ENCODE measurements at places on chromosomes 13 and 19.
A peak's percentile ranks its signal among the peaks of the same experiment; 100 is the strongest.

DNA sequence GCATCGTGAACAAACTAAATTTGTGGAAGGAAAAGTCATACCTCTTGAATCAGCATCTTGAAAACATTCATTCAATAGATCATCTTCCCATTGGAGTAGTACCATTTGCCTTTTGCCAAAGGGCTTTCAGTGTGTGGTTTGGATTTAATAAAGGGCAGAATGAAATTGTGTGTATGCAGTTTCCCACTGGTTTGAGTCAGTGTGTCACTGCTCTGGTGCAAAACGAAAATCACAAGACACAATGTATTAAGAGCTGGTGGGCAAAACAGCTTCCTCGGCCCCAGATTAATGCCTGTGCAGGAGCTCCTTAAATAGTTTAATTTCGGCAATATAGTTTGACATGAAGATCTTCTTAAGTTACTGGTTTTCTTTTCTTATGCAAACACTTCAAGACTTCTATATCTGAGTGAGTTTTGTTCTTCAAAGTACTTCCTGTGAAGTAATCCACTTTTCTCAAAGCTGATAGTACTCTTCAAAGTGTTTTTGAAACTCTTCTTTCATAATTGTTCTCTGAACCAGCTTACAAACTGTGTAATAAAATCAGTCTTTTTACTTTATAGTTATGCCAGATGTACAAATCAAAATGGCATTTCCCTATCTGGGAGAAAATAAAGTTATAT, 32.1 kb downstream of the RASL11A start:
- no peak for DNase-seq

DNA sequence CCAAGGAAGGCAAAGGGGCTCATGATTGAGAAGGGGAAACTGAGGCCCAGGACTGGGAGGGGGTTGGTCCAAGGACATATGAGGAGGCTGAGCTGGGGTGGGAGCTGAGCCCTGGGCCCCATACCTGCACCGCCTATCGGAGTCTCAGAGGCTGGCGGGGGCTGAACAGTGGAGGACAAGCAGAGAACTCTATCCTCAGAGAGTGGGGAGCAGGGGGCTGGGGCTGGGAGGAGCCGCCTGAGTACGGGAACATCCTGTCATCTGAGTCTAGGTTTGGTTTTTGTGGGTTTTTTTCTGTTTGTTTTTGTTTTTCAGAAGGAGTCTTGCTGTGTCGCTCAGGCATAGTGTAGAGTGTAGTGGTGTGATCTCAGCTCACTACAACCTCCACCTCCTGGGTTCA, 6.2 kb downstream of the ARRDC2 start:
- no peak for DNase-seq

DNA sequence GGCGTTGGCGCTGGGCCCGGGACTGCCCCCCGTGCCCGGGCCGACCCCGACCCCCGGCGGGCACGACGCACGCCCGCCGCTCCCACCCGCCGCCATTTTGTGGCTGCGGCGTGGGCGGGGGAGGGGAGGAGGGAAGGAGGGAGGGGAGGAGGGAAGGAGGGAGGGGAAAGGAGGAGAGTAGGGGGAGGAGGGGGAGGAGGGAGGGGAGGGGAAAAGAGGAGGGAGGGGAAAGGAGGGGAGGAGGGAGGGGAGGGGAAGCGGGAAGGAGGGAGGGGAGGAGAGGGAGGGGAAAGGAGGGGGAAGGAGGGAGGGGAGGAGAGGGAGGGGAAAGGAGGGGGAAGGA, at the start of gene BTBD2:
Gene BTBD2, minus strand, starts transcription at position 107 of the 343 bp plus-strand sequence. Its CDS starts 11 bp downstream, at position 96.
- DNase-seq, result no peak

- DNase-seq, result no peak
These were observed 820.4 kb downstream of the SLITRK6 start for GRCh38 chr13:84978851-84979250.

- no peak for DNase-seq
These were observed 19.0 kb downstream of the NLRP7 start for GRCh38 chr19:54928299-54928698.

GRCh38 chr19:1998712-1999708, 16.5 kb downstream of the BTBD2 start:
- no peak for DNase-seq

- no peak for DNase-seq
These were observed 18.4 kb downstream of the NLRP13 start for GRCh38 chr19:55913643-55914268.

GRCh38 chr19:1237027-1237659, 662 bp downstream of the CBARP start:
- no peak for DNase-seq

GRCh38 chr13:70568571-70568970, 460.3 kb upstream of the KLHL1 start:
- peak; percentile 11 for DNase-seq

- no peak for DNase-seq
These were observed 1.3 kb downstream of the FARP1 start for GRCh38 chr13:98144027-98144741.

DNA sequence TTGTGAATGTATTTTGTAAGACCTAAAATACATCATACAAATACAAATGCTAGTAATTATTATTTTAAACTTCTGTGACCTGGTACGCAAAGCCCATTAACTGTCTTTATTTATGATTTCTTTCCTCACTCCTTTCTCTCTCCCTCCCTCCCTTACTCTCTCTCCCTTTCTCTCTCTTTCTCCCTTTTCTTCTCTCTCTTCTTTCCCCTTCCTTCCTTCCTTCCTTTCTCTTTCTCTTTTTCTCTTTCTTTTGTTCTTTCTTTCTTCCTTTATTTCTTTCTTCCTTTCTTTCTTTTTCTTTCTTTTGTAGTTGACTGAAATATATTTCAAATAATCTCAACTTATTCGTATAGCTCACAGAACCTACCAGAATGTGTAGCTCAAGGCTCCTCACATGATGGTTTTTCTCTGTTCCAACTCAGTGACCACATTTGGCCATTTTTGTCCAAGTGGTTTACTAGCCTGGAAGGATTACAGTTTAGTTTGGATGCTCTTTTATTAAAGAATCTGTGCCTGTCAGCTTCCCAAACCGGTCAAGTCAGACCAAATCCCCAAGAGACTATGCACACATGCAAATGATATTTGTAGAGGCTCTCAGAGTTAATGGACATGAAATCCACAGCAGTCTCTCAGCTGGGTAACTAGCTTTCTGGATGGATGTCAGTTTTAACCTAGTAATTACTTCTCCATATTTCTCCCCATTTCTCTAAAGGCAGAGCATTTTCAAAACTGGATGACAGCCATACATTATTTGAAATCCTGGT, 71.7 kb downstream of the POSTN start:
- no peak for DNase-seq

DNA sequence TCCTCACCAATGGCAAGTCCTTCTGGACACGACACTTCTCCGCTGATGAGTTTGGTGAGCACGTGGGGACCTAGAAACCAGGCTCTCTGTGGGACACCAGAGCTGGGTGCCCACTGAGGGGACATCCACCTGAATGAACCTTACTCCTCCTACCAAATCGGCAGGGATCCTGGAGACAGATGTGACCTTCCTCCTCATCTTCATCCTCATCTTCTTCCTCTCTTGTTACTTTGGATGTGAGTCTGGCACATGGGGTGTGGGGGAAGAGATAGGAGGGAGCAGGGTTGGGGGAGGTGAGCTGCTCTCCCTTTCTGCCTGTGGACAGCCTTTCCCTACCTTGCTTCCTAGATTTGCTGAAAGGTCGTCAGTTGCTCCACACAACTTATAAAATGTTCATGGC, 1.9 kb downstream of the TMEM145 start:
- no peak for DNase-seq

- no peak for DNase-seq
These were observed 135.7 kb downstream of the DNAJC15 start for GRCh38 chr13:43159026-43159461.

- no peak for DNase-seq
These were observed 204.3 kb upstream of the IPO5 start for GRCh38 chr13:97749174-97749573.

DNA sequence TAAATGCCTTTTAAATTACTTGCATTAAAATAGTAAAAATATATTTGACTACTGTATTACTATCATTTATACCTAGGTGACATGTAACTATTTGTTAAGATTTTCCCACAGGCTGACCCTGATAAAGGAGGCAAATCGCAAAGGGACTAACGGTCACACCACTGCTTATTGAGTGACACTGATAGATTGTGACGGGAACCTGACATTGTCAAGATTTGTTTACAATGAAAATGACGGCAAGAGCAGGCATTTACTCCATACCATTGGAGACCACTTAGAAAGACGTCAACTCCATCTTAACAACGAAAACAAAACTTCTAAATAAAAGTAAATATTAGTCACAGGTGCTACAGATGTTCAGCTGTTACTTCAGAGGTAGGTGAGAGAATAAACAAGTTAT, 289.0 kb downstream of the DACH1 start:
- DNase-seq, result no peak

Data from NCI-H2227 treated with DMSO at 0.1 percent for 48 hours (cell line).